ENCODE measurements at places on chromosomes 16 and 17. TPM values are rescaled to one million over a fixed set of nuclear protein-coding genes. Genes with fewer than 3 reads are reported as not detected.

DNA sequence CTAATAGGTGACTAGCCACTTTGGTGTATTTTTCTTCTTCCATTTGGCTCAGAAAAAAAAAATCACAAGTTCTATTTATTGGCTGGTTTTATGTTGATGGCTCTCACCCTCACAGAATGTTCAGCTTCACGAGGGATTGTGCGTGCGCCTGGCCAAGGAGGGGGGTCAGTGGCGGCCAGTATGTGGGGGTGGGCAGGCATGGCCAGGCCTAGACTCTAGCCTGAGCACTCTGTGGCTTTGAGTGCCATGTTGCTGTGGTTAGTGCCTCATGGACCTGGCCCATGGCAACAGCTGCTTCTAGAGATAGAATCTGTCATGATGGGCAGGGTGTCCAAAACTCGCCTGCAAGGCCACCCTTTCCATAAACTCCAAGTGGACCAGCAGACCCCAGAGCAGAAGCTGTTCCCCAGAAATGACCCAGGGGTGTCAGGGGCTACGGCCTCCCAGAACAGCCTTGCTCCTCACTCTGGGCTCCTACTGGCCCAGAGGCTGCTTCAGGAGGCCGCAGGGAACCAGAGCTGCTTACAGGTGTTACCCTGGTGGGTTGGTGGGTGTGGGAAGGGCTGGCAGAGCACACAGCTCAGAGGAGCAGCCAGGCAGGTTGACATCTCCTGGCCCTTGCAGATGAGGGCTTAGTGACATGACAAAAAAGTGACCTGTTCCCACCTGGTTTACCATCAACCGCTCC lies 124.9 kb downstream of the SOCS1 start:
- DNase-seq, result no peak

The HOXB5 gene
- total RNA-seq, result 0.20 TPM

The RAB11FIP4 gene
- 38.6 TPM for total RNA-seq

DNA sequence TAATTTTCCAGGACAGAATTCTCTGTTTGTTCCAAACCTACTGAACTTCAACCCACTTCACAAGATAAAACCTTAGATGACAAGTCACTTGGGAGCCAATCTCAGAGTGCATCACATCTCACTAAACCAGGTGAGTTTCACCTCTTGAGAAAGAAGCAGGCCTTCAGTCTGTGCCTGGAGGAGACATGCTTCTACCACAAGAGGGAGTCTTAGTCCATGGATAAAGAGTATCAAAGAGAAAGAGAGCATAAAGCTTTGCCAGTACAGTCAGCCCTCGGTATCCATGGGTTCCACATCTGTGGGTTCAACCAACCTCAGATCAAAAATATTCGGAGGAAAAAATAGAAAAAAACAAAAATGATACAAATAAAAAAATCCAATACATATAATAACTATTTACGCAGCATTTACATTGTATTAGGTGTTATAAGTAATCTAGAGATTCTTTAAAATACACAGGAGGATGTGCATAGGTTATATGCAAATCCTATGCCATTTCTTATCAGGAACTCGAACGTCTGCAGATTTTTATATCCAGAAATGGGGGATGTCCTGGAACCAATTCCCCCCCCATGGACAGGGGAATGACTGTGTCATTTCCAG lies 37.7 kb downstream of the DUSP14 start:
- DNase-seq, result no peak

DNA sequence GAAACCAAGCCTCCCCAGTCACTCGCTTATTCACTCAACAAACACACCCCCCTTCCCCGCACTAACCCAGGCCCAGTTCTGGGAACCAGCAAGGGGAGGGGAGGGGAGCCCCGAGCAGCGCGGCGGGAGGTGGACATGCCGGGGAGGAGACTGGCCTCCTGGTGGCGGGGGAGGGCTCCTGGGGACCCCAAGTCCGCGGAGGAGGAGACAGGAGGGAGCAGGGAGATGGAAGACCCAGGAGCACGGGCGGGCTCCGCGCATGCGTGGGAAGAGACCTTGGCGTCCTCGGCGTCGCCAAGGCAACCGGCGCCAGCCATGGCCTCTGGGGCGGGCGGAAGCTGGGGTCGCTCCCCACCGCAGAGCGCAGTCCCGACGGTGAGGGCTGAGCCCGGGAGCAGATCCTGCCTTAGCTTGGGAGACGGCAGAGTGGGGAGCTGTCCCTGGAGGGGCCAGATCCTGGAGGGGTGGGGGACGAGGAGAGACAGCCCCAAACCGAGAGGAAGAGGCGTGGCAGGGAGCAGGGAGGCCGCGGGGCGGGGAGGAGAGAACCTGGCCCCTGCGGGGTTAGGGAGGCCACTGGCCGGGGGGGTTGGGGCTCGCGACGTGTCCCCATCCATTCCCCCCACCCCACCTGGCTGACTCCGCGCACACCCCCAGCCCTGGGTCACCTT lies at the start of gene PRR29:
TSS of gene PRR29 (plus strand) at position 302 of the 671 bp plus-strand sequence. CDS start at position 316, 14 bp downstream.
- DNase-seq, result peak; percentile 82

DNA sequence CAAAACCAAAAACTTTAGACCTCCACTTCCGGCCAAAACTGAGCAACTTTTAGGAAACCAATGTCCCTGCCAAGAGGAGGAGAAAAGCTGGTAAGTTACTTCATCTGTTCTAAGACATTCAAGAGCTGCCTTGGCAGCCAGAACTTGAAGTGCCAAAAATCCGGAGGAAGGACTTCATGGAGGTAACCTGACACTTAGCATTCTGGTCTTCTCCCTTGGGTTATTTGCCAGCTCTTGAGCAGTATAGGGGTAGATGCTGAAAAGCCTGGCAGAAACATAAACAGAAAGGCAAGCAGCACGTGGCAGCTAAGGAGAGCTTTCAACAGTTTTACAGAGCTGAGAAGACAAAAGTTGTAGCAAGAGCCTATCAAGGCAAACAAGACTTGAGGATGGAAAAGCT lies 53.2 kb downstream of the CDYL2 start:
- no peak for DNase-seq

- DNase-seq, result no peak
Measured at GRCh38 chr17:40463122-40463550, 19.9 kb downstream of the IGFBP4 start.

DNA sequence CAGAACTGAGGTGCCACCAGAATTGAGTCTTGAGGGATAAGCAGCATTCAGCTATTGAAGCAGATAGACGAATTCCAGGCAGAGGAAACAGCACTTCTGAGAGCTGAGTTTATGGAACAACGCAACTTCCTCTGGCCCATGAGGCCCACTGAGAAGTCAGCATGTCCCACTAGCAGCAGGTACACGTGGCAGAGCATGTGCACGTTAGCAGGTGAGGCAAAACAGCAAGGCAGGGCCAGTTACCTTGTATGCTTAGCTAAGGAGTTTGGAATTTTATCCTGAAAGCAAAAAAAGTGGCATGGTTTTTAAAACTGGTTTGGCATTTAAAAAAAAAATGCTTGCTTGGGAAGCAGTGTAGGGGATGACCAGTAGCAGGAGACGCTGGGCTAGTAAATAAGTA lies 305.6 kb downstream of the CPPED1 start:
- no peak for DNase-seq

DNA sequence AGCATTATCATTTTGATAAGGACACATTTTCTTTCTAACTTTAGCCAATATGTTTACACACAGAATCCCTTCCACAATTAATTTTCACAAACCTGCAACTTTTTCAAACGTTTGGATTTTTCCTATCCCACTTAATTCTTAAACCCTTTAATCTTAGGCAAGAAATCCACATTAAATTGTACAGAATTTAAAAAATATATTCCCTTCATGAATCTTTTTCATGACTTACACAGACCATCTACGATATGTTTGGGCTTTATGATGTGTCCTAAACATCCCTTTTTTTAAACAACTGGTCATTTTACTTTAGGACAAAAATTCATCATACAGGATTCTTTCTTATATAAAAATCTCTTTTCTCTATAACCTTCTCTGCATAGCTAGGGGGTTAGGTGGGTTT lies 241.5 kb upstream of the CNTNAP4 start:
- no peak for DNase-seq

DNA sequence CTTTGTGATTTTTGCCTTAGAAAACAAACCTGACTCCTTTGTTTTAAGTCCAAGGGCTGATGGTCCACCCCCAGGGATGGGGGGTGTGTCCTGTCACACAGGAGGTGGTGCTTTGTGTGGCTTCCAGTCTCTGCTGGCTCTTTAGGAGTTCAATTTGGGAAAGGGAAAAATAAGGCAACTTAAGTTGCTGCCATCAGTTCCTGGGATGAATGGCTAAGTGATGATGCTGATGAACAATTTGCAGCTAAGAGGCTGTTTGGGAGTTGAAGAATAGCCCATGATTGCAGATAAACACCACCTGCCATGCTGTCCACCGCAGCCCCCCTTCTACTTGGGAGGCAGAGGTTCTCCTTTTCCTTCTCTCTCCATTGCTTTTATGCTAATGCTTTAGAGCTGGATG lies 40.2 kb downstream of the ARL4D start:
- no peak for DNase-seq

GRCh38 chr16:1182316-1182671 lies 29.4 kb downstream of the CACNA1H start:
- DNase-seq, result no peak

The ALOX12 gene
- not detected for total RNA-seq

DNA sequence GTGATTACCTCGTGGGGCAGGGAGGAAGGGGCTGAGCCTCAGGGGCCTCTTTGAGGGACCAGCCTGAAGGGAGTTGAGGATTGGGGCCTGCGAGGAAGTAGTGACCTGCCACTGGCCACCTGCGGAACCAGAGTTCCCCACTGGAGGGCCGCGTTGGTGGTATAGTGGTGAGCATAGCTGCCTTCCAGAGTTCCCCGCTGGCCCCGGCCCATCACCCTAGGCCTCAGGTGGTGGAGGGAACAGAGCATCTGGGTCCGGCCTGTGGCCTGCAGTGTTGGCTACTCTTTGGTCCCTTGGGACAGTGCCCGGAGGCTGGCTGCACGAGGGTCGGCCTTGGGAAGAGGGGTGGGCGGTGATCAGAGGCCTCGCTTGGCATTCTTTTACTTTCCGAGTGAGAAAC lies 20.5 kb downstream of the MGAT5B start:
- no peak for DNase-seq

The ALDOA gene
- 1,450 TPM for total RNA-seq

The TMEM204 gene
- 42.9 TPM for total RNA-seq

DNA sequence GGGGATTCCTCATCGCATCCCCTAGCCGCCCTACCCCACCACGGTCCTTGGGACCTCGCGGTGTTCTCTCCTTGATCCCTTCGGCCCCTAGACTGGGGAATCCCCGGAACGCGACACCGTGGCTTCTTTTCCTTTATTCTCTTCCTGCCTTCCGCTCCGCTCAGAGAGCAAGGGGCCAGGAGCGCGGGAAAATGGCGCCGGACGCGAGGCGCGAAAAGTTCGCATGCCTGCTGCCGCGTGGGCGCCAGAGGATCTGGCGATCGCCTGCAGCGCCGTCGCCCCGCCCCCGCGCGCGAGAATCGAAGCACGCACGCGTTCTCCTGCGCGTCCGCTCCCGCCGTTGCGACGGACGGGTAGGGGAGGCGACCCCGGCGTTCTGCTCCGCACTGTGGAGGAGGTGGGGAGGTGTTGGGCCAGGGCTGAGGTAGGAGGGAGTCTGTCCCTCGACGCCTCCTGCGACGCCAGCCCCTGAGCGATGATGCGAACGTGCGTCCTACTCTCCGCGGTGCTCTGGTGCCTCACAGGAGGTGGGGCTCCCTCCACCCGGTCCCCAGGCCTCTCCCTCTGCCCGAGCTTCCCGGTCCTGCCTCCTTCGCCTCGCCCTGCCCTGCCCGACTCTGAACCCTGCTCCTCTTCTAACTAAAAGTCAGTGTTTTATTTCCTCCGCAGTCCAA lies at the start of gene ZPBP2:
TSS of gene ZPBP2 (plus strand) at position 323 of the 674 bp plus-strand sequence. CDS start at position 476, 153 bp downstream.
- peak; percentile 64 for DNase-seq

The SDR42E2 gene
- not detected for total RNA-seq

GRCh38 chr17:51801626-51802025 lies 356.9 kb downstream of the CA10 start:
- DNase-seq, result no peak

The KRT20 gene
- total RNA-seq, result not detected

- no peak for DNase-seq
Measured at GRCh38 chr17:12592941-12593340, 72.7 kb upstream of the MYOCD start.

The PLA2G10 gene
- not detected for total RNA-seq

DNA sequence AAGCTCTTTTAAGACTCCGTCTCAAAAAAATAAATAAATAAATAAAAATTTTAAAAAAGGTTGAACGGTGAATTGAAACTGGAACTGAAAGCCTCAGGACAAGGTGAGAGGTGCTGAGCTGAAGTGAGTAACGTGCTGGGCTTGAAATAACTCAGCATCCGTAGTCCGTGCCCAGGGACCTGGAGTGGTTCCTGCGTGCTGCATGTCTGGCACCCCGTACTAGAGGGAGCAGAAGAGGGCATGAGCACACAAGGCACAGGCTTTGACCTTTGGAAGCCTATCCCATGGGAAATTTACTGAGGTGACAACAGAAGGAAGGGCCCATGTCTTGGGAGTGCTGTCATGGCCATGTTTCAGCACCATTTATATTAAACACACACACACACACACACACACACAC lies 4.5 kb upstream of the MEIOB start:
- peak; percentile 44 for DNase-seq

DNA sequence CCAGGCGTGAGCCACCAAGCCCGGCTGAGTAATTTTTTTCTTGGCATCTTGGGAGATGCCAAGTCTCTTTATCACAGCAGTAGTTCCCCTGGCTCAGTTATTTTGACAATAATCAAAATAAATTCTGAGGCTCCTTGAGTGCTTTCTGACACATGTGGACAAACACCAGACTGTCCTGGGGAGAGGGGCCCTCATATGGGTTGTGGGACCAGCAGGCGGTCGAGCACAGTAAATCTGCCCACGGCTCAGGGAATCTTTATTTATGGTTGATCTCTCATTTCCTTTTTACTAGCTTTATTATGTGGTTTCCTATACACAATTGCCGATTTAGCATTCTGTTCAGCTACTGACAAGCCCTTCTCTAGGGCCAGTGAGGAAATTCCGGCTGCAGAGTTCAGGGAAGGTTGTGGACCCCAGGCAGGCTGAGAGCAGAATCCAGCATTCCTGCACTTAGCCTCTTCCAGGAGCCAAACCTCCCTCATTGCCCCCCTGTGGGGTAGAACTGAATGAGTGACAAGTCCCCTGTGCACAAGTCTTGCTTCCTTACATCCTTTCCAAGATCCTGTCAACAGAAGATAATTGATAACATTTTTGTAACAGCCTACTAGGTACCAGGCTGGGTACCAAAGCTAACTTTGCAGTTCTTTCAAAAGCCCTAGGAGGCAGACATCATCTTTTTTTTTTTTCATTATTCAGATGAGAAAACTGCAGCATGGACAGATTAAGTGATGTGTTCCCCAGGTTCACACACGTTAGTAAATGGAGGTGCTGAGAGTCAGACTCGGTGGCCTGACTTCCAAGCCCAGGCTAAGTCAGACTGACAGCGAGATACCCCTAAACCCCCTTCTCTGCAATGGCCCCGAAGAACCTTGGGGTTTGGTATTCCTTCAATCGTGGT lies 40.2 kb downstream of the HS3ST3B1 start:
- DNase-seq, result no peak

The DPEP3 gene
- not detected for total RNA-seq
